ENCODE measurements at places on chromosomes 13 and 19. TPM values are rescaled to one million over a fixed set of nuclear protein-coding genes. Genes with fewer than 3 reads are reported as not detected.

The SHANK1 gene
- not detected for total RNA-seq

The ANKLE1 gene
- total RNA-seq = 0.96 TPM

The SMAD9 gene
- 7.5 TPM for total RNA-seq

The BEST2 gene
- not detected for total RNA-seq

DNA sequence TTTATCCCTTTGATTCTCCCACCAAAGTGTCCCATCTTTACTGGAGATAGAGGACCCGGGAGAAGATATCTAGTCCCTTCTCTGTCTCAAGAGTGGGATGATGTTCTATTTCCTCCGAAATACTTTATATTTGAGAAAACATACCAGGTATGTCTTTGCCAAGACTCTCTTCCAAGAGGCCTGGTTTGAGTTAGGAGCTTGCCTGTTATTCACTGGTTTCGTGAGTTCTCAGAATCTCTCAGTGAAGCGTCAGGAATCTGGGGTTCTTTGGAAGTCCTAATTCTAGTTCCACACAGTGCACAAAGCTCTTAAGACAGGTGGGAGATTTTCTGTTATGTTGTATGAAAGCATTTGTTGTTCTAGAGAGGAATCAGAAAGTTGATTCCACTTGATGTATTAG is 182.0 kb downstream of the DNAJC15 start:
- no peak overlapping the region for H3K4me3 ChIP-seq
- H3K27ac ChIP-seq = peak overlapping the region; percentile 61
- H3K27me3 ChIP-seq = no peaks in the 10 kb centered on the region
- DNase-seq = no peak
- H3K4me1 ChIP-seq = no peaks in the 10 kb centered on the region
- H3K36me3 ChIP-seq = no peaks in the 10 kb centered on the region

DNA sequence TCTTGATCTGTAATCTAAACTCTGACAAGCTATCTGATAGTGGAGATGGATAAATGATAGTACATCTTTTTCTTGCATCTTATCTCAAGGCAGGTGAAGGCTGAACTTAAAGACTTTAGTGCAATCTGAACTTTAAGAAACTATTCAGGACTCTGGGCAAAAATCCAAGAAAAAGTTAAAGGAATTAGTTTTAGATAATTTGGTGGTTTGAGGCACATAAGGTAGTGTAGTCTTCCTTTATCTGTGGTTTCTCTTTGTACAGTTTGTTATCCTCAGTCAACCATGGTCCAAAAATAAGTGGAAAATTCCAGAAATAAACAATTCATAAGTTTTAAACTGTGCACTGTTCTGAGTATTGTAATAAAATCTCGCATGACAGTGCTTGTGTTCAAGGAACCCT is 172.9 kb downstream of the UGGT2 start:
- H3K36me3 ChIP-seq = no peaks in the 10 kb centered on the region
- H3K27ac ChIP-seq = no peak overlapping the region
- H3K4me1 ChIP-seq = no peaks in the 10 kb centered on the region
- no peak overlapping the region for H3K4me3 ChIP-seq
- no peak for DNase-seq
- H3K27me3 ChIP-seq = no peaks in the 10 kb centered on the region

DNA sequence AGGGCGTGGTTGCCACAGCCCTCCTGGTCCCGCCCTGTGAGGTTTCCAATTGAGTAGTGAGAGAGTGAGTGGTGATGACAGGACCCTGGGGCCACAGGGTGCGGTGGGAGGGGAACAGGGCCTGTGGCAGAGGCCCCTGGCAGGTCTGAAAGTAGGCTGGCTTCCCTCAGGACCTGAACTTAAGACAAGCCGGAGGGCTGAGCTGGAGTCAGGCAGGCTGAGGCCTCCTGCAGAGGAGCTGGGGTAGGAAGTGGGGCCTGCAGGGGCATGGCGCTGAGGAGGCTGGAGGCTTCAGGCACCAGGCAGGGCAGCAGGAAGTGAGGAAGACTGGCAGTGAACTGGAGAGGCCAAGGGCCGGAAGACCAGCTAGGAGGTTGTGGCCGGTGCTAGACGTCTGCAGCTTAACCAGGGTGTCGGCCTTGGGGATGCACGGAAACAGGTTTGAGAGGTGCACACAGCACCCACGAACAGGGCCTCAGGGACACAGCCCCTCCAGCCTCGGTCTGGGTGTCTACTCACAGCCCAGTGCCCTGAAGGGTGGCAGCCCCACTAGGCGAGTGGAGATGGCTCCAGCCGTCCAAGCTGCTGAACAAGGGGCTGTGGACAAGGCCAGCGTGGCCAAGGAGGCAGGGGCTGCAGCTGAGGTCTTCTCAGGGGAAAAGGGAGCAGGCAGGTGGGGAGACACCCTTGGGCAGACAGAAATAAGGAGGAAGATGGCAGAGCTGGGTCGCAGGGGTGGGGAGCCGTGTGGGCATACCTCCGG is 17.8 kb downstream of the POP4 start:
- no peak for DNase-seq
- no peaks in the 10 kb centered on the region for H3K36me3 ChIP-seq
- H3K27ac ChIP-seq = no peak overlapping the region
- no peaks in the 10 kb centered on the region for H3K4me1 ChIP-seq
- H3K4me3 ChIP-seq = no peak overlapping the region
- H3K27me3 ChIP-seq = no peaks in the 10 kb centered on the region

- H3K4me1 ChIP-seq = peaks cover 5% of the 10 kb centered on the region
- DNase-seq = peak; percentile 65
- H3K36me3 ChIP-seq = no peaks in the 10 kb centered on the region
- peak overlapping the region; percentile 92 for H3K27ac ChIP-seq
- H3K27me3 ChIP-seq = no peaks in the 10 kb centered on the region
Measured at GRCh38 chr19:3669947-3670795, 30.1 kb downstream of the PIP5K1C start.

DNA sequence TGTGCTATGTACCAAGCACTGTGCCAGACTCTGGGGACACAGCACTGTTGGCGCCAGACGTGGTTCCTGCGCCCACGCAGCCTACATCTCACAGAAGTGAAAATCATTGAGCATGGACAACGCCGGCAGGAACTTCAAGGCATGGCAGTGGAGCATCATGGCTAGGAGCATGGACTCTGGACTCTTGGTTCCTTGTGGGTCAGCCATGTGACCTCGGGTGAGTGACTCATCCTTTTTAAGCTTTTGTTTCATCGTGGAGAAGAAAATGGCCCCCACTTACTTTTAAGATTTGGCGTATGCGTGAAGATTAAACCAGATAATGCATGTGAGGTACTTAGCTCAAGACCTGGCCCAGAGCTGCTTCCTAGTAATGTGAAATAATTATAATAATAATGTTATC is 988.5 kb downstream of the UQCRFS1 start:
- no peaks in the 10 kb centered on the region for H3K4me1 ChIP-seq
- H3K36me3 ChIP-seq = no peaks in the 10 kb centered on the region
- H3K27ac ChIP-seq = no peak overlapping the region
- no peak for DNase-seq

- H3K4me3 ChIP-seq = peak overlapping the region; percentile 45
- H3K27ac ChIP-seq = no peak overlapping the region
- no peak for DNase-seq
- no peaks in the 10 kb centered on the region for H3K36me3 ChIP-seq
- H3K4me1 ChIP-seq = no peaks in the 10 kb centered on the region
Measured at GRCh38 chr13:46183018-46183946, 1.3 kb upstream of the LCP1 start.

- no peak overlapping the region for H3K4me3 ChIP-seq
- DNase-seq = no peak
Measured at GRCh38 chr13:84867246-84867645, 932.0 kb downstream of the SLITRK6 start.

DNA sequence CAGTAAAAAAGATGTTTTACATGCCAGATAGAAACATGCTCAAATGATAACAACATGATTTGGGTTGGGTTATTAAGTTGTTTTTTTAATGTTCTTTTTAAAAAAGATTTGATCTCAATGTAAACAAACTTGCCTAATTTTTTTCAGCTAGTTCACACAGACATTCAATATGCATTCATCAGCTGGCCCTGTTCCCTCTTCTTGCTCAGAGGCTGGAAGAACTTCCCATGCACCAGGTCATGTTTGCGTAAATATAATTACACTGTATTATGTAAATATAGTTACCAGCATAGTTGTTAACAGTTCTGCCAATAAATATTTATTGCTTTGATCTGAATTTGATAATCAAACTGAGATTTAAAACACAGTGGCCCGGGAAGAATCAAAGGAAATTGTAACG is 70.6 kb downstream of the ATP11A start:
- no peak for DNase-seq
- H3K36me3 ChIP-seq = no peaks in the 10 kb centered on the region

- no peaks in the 10 kb centered on the region for H3K36me3 ChIP-seq
- H3K27ac ChIP-seq = no peak overlapping the region
- no peaks in the 10 kb centered on the region for H3K4me1 ChIP-seq
- no peaks in the 10 kb centered on the region for H3K27me3 ChIP-seq
- no peak for DNase-seq
- H3K4me3 ChIP-seq = no peak overlapping the region
Measured at GRCh38 chr13:36774931-36775330, 44.1 kb upstream of the RFXAP start.

DNA sequence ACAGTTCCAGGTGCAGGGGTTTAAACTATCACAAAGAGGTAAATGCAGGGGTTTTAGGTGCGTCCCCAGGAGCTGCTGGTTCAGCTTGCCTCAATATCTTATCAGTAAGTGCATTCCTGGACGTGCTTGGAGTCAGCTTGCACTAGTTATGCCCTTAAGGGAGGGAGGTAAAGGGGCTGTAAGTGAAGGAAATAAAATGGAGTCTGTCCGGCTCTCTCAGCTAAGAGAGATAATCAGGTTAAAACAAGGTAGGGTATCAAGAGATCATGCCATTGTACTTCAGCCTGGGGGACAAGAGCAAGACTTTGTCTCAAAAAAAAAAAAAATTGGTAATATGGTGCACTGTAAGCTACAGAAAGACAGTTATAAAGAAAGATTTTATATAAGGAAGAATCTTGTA is 69.7 kb downstream of the ZNF100 start:
- no peak overlapping the region for H3K27ac ChIP-seq
- no peaks in the 10 kb centered on the region for H3K27me3 ChIP-seq
- H3K4me1 ChIP-seq = no peaks in the 10 kb centered on the region

- H3K36me3 ChIP-seq = no peaks in the 10 kb centered on the region
- no peak overlapping the region for H3K4me3 ChIP-seq
- no peak overlapping the region for H3K27ac ChIP-seq
- no peaks in the 10 kb centered on the region for H3K4me1 ChIP-seq
- no peak for DNase-seq
Measured at GRCh38 chr13:37905736-37906135, 36.2 kb upstream of the TRPC4 start.

- no peak overlapping the region for H3K27ac ChIP-seq
- H3K4me1 ChIP-seq = no peaks in the 10 kb centered on the region
- no peak overlapping the region for H3K4me3 ChIP-seq
Measured at GRCh38 chr13:83943530-83944279, 61.4 kb upstream of the SLITRK1 start.

DNA sequence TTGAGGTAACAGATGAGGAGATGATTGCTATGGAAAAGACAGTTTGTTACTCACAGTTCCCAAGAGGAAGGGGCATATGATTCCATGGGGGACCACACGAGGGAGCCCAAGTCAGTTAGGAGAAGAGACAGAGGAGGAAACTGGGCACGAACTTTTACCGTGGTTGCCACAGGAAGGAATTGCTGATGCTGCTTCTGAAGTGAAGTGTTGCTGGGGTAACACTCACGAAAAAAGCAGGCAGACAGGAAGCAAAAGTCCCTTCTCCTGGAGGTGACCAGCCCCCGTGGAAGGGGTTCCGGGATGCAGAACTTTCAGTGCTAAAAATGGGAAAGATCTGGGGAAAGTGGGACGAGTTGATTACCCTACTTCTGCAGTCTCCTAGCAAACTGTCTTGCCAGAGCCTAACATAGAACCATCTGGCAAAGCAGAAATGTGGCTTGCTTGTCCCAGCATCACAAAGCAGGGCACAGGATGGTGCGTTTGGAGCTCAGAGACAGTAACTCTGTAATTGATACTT is 35.4 kb upstream of the MAP3K10 start:
- H3K27me3 ChIP-seq = no peaks in the 10 kb centered on the region
- no peaks in the 10 kb centered on the region for H3K4me1 ChIP-seq
- H3K27ac ChIP-seq = no peak overlapping the region
- no peaks in the 10 kb centered on the region for H3K36me3 ChIP-seq
- no peak for DNase-seq
- no peak overlapping the region for H3K4me3 ChIP-seq

DNA sequence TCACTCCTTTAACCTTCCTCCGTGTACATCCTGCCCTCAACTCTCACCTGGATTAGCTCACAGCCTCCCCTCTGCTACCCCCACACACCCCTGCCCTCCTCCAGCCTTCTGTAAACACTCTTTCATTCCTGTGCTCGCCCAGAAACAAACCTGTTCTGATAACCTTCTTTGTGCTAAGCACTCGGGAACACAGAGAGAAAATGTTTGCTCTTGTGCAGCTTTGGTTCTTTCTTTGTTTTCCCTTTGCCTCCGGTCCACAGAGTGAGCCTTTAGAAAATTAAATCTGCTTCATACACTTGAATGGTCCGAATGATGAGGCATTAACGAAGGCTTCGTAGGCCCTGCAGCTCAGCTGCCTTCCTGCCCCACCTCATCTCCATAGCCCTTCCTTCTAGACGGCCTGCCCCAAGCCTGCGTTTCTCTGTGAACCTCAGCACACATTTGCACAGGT is 6.6 kb upstream of the ZDHHC20 start:
- no peak for DNase-seq
- H3K36me3 ChIP-seq = no peaks in the 10 kb centered on the region

- H3K4me1 ChIP-seq = no peaks in the 10 kb centered on the region
- no peaks in the 10 kb centered on the region for H3K27me3 ChIP-seq
- H3K36me3 ChIP-seq = no peaks in the 10 kb centered on the region
- peak within 1 kb of the TSS; percentile 96 for H3K4me3 ChIP-seq
- peak within 1 kb of the TSS; percentile 93 for H3K27ac ChIP-seq
Measured at GRCh38 chr19:37506387-37507166, at the start of gene ZNF793. ZNF793 (plus strand) TSS chr19:37506939; CDS start chr19:37523440, 16,501 bp downstream.

GRCh38 chr19:29285878-29286277 is 72.9 kb upstream of the UQCRFS1 start:
- no peaks in the 10 kb centered on the region for H3K36me3 ChIP-seq
- H3K4me3 ChIP-seq = no peak overlapping the region
- no peaks in the 10 kb centered on the region for H3K4me1 ChIP-seq
- DNase-seq = no peak

All from breast epithelium (tissue), 4 donors.